ENCODE measurements at places on chromosomes 1 and 21.
A peak's percentile ranks its signal among the peaks of the same experiment; 100 is the strongest.

DNA sequence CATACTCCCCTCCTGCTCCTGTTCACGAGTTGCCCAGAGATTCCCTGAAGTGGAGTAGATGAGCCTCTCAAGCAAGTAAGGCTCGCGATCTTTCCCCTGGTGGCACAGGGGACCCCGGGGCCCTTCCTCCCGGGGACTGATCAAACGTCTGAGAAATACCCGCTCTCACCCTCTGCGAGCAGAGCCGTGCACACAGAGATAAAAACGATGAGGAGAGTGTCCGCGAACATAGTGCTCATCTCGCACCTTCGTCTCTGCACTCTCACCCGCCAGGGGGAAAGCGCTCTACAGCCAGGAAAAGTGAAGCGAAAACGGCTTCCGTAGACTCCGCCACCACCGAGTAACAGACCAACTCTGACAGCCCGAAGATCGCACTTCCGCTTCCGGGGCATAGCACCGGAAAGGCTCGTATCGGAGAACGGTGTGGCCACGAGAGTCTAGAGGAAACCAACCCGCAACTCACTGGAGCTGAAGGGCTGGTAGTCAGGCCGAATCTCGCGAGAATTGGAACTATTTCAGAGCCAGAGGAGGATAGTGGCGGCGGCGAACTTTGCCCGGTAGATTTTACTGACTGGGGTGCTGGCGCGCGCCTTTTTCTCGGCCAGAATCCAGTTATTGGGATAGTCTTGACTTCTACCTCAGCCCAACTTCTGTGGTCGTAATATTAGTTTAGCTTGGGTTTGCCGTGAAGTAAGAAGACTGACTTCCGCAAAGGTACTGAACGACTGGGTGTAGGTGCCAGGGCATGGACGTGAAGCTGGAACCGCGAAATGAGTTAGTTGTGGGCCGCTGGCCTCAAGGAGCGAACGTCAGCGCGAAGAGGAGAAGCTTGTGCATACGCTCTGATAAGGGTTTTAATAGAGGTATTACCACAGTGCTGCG lies at the start of gene TMCO1:
TSS of gene TMCO1 (minus strand) at position 356 of the 882 bp plus-strand sequence. CDS start at position 239, 117 bp downstream.
- peak; percentile 87 for DNase-seq

GRCh38 chr1:89085781-89086180 lies 20.8 kb upstream of the GBP1 start:
- DNase-seq = peak; percentile 2

- DNase-seq = no peak
Measured at GRCh38 chr1:223304931-223305330, 59.0 kb downstream of the SUSD4 start.

DNA sequence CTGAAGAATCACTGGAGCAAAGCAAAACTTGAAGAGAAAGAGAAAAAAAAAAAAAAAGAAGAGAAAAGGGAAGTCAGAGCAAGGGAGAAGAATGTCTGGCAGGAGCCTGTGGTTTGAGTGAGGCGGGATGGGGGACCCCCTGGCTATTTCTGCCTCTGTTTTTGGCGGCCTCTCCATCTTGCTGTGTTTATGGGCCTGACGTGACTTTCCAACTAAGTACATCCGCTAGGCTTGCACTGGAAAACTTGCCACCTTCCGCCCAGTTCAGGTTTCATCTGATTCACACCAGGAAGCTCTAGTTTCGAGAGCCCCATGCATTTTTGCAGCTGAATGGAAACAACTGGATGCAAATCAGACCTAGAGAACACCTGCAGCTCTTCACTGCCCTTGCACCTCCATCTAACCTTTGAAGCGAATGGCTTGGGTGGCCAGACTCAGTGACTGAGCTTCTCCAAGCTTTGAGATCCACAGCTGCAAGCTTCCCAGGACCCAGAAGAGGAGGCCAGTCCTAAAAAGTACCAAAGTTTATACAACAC lies 28.0 kb downstream of the TBX15 start:
- DNase-seq = no peak

DNA sequence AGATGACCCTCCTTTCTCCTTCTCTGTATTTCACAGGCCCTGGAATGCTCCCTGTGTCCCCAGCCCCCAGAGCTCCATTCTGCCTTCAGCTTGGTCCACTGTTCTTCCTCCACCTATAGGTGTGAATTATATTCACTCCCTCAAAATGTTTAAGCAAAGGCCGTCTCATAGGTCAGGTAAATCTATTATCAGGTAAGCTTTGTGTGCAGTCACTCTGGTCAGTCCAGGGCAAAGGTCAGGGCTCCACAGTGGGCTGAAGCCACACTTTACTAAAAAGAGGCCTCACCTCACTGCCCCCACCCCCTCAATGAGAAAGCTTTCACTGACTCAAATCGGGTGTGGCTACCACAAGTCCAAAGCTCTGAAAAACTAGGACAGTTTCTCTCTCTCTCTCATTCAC lies 65.9 kb downstream of the DNTTIP2 start:
- no peak for DNase-seq

DNA sequence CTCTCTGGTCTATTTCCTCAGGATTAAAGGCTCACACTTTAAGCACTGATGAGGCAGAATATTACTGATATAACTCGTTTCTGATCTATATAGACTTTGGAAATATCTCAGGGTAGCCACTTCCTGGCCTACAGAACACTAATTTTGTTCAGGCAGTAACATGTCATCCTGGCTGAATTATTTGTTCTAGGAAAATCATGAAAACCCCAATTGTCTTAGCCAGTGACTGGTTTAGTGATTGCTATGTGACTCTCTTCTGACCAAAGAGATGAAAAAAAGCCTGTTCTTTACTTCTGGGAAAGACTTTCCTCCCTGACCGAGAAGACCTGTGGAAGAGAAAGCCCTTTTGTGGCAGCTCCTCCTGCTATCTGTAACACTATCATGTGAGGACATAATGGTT lies 453.7 kb downstream of the SETD4 start:
- DNase-seq = no peak

- DNase-seq = no peak
Measured at GRCh38 chr1:83588140-83588539, 410.8 kb downstream of the TTLL7 start.

DNA sequence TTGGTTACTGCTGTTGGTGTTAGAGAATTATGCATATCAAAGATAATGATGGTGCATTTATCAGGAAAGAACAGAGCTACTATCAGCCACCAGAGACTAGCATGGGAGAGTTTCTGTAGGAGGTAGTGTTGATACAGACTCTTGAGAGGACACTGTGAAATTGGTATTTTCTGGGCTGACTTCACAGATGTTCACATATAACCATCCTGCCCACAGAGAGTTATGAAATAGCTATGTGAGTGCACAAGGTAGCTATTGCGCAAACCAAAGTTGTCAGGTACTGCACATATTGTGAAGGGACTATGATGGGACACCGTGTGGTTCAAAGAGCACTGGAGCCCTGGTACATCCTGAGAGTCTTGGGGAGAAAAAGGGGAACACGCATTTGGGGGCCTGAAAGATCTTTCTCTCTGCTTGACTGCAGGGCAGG lies 1.4 kb upstream of the TLCD4 start:
- no peak for DNase-seq

GRCh38 chr1:52590266-52590665 lies 11.9 kb upstream of the GPX7 start:
- no peak for DNase-seq

- DNase-seq = no peak
Measured at GRCh38 chr1:14138135-14138506, 438.1 kb downstream of the PRDM2 start.

DNA sequence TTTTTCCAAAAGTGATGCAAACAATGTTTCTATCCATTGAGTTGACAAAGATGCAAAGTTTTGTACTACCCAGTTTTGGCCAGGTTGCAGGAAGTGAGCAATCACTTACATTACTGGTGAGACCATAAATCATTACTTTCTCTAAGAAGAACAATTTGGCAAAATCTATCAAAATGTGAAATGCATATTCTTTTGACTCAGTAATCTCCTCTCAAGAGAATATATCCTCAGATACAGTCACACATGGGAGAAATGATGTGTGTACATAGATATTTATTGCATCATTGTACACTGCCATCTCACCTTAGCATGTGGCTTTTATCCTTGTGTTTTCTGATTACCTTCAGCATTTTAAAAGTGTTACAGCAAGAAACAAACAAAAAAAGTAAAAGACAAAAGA lies 52.4 kb upstream of the FMO3 start:
- DNase-seq = no peak

DNA sequence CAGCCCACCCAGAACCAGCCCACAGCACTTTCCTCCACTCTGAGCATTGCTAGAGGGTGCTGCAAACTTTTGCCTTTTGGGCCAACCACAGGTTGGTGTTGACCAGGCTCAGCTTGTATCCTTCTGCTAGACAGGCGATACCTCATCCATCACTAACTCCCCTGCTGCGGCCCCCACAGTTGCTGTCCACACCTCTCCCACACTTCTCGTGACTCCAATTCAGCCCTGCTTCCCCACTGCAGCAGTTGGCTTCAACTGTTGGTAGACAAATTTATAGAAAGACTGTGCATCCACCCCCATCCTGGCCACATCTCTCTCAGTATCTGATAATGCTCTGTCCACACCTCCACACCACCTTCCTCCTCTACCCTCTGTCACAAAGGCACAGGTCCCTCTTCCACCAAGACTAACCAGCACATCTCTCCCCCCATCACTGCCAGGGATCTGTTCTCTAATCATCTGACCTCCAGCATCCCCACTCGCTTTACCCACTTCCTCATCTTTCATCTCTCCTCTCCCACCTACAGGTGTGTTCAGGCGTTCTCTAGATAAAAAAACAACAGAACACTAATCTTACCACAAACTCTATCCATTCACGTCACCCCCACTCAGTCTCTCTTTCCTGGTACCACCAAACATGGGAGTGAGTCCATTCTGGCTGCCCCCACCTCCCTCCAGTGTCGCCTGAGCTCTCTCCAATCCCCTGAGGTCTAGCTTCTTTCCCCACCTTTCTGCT lies 15.8 kb upstream of the SLC25A44 start:
- no peak for DNase-seq

GRCh38 chr1:50521703-50522102 lies 98.5 kb upstream of the DMRTA2 start:
- DNase-seq = no peak

- DNase-seq = no peak
Measured at GRCh38 chr1:191290441-191290840, 812.8 kb upstream of the BRINP3 start.

- no peak for DNase-seq
Measured at GRCh38 chr1:2791027-2791760, 10.3 kb downstream of the TTC34 start.

DNA sequence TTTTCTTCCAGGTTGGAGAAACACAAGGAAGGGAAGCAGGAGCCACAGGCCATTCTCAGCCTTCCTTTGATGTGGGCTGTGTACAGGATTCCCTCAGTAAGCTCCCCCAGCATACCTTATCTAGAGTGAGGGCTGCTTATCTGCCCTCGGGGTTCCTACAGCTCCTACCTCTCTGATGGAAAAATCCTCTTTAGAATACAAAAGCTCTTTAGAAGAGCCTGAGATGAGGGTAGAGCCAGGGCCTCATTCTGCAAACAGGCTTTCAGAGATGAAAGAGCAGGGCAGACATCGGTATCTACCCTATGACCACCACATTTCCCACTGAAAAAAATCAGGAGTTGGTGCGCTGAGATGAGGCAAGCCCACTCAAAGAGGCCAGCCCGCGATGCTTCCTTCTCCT lies 85.1 kb downstream of the PLPP3 start:
- no peak for DNase-seq

GRCh38 chr1:116726872-116727820 lies 27.1 kb upstream of the CD2 start:
- DNase-seq = no peak

DNA sequence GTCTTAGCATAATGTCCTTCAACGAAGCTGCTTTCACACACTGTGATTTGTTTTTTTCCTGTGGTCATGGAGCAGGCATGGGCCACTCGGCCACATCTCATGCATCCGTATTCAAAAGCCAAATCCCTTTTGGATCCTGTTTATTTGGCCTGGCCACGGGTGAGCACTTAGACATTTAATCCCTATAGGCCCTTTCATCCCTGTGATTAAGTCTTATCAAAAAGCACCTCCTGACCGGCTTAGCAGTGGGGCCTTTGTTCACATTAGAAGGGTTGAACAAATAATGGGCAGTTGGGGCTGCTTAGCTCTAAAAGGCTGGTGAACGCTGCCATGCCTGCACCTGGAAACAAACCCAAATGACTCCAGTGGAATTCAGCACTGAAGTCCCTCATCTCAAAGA lies 2.0 kb downstream of the KCNE2 start:
- DNase-seq = no peak

DNA sequence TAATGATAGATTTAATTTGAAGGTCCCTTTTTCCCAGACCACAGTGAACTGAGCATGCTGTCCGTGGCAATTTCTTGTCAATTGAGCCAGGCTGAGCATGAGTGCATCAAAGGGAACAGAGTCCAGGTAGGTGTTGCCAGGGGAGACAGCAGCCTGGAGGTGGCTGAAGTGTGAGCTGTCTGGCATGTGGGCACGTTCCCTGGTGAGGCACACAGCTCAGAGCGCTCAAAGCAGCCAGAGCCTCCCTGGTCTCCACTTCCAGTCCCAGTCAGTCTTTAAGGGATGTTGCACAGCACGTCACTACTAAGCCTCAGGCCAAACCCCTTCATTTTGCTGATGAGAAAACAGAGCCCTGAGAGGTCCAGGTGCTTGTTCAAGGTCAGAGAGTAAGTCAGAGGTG lies 251.4 kb downstream of the MATN1 start:
- no peak for DNase-seq

GRCh38 chr1:180672105-180672504 lies 40.3 kb downstream of the XPR1 start:
- no peak for DNase-seq

GRCh38 chr1:149846042-149846441 lies 53.3 kb upstream of the BOLA1 start:
- DNase-seq = no peak

- DNase-seq = no peak
Measured at GRCh38 chr1:215529571-215529970, 37.5 kb upstream of the KCTD3 start.

DNA sequence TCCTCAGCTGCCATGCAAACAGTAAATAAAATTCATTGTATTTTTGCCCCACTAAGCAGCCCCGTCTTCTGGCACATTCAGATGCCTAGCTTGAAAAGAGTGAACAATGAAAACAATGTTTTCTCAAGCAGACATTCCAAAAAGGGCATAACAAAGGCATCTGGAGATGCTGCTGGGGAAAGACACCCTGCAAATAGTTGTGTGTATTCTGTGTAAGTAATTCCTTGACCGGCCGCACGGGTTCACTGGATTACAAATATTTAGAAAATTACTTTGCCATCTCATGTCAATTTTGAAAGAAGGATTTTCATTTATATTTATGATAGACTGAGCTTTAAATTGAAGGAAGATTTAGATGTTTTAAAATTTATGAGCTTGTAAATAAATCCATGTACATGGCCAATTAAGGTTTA lies 142.2 kb downstream of the SLC45A1 start:
- no peak for DNase-seq
